Neural crest cell (in vitro differentiated cells): ENCODE measurements at places on chromosomes 2 and 18.

GRCh38 chr2:16900405-16901025 is 234.9 kb upstream of the CYRIA start:
- DNase-seq: no peak

DNA sequence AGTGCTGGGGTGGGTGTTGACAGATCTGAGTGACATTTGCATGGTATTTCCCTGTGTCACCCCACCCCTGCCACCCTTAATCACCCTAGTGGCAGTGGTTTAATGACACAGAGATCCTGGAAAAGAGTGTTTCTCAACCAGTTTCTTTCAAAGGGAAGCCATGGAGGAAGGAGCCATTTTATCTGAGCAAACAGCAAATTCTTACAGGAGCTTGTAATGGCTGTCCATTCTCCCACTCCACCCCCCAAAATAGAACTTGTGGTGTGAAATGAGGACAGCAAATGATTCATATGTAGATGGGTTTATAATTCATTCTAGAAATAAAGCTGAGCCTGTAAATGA is 51.5 kb downstream of the CDC42EP3 start:
- no peak for DNase-seq

- DNase-seq: no peak
Observed at GRCh38 chr2:217868265-217868892, 134.4 kb downstream of the TNS1 start.

- no peak for DNase-seq
Observed at GRCh38 chr2:240514631-240515030, 43.2 kb downstream of the ANKMY1 start.

DNA sequence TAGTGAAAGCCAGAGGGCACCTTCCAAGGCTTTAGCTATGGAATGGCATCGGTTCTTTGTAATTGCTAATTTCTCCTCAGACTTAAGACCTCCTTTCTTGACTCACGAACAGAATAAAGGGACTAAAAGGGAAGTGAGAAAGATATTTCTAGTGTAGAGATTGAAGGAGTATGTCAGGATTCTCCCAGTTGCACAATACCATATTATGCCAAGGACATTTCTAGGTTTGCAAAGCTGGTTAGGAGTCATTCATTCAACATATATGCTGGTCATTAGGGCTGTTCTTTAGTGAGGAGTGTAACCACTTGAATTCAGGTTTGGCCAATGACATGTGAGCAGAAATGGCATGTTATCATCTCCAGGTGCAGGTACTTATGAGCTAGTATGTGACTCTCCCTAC is 7.4 kb downstream of the REEP1 start:
- DNase-seq: no peak

GRCh38 chr18:26696786-26697185 is 148.4 kb upstream of the KCTD1 start:
- no peak for DNase-seq

DNA sequence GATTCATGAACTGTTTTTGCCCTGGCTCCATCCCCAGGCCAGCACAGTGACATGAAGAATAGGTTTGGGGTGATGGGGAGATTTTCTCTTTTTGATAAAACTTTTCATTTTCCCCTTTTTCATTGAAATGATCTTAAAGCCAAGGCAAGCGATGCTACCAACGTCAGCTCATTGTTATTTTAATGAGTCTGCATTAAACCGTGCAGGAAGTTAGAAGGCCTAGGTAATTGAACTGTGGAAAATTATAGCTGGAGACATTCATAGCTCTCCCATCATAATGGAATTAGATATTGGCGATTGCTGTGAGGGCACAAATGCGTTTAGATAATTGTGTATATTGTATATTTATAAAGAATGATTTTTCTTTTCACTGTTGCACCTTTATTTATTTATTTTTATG is 33.2 kb downstream of the SMARCAL1 start:
- DNase-seq: no peak

DNA sequence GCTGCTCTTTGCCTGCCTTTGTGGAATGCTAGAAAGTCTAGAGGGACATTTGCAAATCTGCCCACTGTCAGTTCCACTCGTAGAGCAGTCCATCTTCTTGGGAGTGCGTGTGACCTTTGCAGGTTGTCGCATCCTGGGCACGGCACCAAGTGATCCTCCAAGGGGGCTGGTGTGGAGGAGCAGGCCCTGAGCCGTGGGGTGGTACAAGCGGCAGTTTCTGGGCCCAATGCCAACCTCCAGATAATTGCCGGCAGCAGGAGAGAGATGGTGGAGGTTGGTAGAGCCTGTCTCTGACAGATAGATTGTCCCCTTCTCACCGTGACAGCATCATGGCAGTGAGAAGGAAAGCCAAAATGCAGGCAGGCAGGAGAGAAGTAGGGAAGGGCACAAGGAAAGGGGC is 150.7 kb upstream of the SLC14A2 start:
- DNase-seq: no peak

DNA sequence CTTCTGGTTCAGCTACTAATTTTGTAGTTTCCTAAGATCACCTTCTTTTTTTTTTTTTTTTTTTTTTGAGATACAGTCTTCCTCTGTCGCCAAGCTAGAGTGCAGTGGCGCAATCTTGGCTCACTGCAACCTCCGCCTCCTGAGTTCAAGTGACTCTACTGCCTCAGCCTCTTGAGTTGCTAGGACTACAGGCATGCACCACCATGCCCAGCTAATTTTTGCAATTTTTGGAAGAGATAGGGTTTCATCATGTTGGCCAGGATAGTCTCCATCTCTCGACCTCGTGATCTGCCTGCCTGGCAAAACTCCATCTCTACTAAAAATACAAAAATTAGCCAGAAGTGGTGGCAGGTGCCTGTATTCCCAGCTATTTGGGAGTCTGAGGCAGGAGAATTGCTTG is 301.5 kb upstream of the TFPI start:
- no peak for DNase-seq
